ENCODE measurements at places on chromosomes 5 and 9.
A peak's percentile ranks its signal among the peaks of the same experiment; 100 is the strongest.

DNA sequence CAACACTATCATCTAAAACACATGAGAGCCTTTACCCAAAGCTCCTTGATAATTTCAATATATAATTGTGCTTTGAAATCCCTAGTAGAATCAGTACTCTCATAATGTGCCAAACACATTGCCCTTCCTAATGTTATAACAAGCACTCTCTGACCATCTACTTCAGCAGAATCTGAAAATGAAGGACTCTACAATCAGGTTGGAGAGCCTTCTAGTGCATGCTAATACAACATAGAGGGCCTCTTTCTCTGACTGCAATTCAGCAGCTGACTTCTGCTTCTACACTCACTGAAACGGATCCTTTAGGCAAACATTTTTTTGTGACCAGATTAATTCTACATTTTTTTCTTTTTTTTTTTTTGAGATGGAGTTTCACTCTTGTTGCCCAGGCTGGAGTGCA is 155.6 kb downstream of the EPB41L4A start:
- no peak for DNase-seq

- DNase-seq: no peak
Measured at GRCh38 chr5:53246042-53246836, 136.7 kb upstream of the MOCS2 start.

GRCh38 chr9:489198-490197 is 274.8 kb downstream of the DOCK8 start:
- no peak for DNase-seq

- no peak for DNase-seq
Measured at GRCh38 chr5:11504065-11504885, 400.0 kb downstream of the CTNND2 start.

- peak; percentile 1 for DNase-seq
Measured at GRCh38 chr5:33441241-33442177, 744 bp downstream of the TARS1 start.

GRCh38 chr5:135551593-135552447 is 16.1 kb upstream of the NEUROG1 start:
- no peak for DNase-seq

DNA sequence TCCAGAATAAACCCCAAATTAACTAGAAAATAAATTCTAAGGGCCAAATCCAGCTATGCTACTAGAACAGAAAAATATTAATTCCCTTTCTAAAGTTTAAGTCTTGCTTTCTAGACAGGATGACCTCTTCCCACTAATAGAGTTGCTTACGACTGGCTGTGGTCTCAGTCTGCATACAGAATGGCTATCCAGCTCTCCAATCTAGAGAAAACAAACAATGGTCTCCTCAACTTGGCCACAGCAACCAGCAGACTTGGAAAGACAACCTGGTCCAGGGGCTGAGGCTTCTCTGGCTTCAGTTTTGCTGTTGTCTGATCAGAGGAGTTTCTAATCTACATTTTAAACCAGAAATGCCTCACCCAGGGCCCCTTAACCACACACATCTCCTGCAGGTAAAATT is 28.9 kb downstream of the RASEF start:
- DNase-seq: no peak

DNA sequence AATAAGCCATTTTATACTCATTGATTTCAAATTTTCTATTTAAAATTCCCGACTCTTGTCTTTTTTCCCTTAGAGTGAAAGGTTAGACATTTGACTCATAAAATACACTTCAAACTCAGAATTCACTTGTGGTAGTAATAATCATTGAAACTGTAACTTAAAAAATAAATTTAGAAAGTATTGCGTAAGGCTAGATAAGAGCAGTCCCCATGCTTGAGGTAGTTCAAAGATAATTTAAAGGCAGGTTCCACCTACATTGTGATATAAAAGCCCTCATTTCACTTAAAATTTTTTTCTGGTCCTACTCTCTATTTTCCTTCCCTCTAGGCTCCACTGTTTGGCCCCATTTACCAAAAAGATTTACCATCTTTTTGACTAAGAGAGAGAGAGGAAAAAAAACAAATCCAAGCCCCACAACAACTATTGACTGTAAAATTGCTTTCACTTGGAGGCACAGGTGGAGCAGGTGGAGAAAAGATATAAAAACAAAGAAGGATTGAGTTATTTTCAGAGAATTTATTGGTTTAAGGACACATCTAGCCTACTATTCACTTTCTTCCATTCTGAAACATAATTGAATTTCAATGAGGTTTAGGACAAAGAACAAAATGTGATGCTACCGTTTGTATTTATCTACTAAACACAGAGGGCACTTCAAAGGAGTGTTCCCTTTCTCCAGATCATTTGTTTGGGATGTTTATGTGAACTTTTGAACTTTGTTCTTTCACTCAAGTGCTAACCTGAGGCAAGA is 61.0 kb downstream of the FBXO4 start:
- no peak for DNase-seq

DNA sequence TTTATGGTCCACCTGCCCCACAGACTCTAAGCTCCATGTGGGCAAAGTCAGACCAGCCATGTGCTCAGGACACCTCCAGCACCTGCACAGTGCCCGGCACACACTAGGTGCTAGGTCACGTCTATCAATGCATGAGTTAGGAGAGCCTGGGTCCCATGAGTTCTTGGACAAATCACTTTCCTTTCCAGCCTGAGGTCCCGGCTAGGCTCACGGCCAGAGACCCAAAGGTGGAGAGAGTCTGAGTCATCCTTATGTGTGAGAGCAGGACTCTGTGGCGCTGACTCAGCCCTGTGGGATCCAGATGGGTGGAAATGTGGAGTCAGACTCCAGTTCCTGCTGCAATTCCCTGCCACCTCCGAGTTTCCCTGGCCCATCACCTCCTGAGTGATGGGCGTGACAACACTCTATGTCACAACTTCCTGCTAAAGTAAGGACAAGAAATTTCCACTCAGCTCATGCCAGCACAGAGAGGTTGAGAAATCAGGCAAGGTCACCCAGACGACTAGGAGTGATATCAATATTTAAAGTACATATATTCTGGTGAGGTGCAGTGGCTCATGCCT is 2.5 kb upstream of the ST6GALNAC4 start:
- no peak for DNase-seq

DNA sequence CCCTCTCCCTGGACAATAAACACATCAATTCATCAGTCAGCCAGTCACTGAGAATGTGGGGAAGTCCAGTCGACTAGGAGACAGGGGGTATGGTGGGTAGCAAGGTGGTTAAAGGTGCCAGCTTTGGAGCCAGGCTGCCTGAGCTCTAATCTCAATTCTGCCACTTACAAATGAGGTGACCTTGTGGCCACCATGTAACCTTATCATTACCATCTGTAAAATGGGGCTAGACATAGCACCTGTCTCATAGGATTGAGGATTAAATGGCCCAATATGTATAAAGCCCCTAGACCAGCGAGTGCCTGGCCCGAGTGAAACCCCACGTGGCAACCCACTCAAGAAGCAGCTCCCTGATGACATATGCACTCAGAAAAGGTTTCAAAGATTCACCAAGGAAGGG is 73.3 kb upstream of the TBC1D2 start:
- DNase-seq: no peak

GRCh38 chr5:136145030-136145429 is 12.4 kb downstream of the SMAD5 start:
- no peak for DNase-seq

GRCh38 chr5:33227746-33228145 is 213.0 kb upstream of the TARS1 start:
- DNase-seq: no peak

- DNase-seq: no peak
Measured at GRCh38 chr9:133514460-133515239, 10.1 kb downstream of the MYMK start.

DNA sequence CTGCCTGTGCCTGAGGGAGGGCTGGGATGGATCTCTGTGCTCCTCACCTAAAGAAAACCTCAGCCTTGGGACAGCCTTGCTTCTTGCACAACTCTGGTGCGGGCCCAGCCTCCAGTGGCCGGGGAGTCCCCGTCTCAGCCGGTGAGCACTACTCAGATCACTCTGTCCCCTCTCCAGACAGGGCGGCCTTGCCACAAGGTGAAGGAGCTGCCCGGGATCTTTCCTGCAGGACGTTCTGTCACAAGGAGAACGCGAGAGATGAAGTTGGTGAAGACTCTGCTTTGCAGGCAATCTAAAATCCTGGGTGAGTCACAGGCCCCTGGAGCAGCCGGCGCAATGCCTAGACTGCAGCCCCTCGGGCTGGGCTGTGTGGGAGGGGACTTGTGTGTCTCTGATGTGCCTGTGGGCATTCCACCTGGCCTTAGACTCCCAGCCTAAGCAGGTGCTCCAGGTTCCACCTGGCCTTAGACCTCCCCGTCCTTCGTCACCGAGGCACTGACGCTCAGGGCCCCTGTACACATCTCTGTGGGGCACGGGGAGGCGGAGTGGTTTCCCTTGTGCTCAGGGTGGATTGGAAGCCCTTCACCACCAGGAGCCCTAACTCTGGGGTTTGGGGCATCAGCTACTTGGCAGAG is 15.2 kb upstream of the IRX4 start:
- no peak for DNase-seq

- DNase-seq: no peak
Measured at GRCh38 chr9:19999491-20000057, 210.7 kb upstream of the SLC24A2 start.

- DNase-seq: no peak
Measured at GRCh38 chr5:144832416-144832815, 661.7 kb downstream of the KCTD16 start.

DNA sequence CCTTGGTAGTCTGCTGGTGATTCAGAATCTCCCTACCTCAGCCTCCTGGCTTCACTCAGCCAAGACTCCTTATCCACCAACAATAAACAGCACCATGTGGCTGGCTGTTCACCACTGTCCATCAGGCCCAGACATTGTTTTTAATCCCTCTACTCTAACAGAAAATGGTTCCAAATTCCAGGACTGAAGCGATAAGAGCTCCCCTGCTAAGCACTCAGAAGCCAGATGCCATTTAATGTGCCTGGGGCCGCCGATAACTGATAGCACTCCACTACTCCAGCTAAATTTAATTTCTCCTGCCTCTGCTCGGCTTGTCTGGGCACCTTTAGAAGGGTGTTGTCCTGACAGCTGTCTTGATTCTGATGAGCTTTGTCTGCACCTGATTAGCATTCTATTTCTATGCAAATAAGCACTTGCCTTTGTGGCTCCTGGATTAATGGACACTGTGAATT is 47.1 kb downstream of the ZNF622 start:
- no peak for DNase-seq

- DNase-seq: no peak
Measured at GRCh38 chr5:158676642-158677469, 422.9 kb downstream of the EBF1 start.

DNA sequence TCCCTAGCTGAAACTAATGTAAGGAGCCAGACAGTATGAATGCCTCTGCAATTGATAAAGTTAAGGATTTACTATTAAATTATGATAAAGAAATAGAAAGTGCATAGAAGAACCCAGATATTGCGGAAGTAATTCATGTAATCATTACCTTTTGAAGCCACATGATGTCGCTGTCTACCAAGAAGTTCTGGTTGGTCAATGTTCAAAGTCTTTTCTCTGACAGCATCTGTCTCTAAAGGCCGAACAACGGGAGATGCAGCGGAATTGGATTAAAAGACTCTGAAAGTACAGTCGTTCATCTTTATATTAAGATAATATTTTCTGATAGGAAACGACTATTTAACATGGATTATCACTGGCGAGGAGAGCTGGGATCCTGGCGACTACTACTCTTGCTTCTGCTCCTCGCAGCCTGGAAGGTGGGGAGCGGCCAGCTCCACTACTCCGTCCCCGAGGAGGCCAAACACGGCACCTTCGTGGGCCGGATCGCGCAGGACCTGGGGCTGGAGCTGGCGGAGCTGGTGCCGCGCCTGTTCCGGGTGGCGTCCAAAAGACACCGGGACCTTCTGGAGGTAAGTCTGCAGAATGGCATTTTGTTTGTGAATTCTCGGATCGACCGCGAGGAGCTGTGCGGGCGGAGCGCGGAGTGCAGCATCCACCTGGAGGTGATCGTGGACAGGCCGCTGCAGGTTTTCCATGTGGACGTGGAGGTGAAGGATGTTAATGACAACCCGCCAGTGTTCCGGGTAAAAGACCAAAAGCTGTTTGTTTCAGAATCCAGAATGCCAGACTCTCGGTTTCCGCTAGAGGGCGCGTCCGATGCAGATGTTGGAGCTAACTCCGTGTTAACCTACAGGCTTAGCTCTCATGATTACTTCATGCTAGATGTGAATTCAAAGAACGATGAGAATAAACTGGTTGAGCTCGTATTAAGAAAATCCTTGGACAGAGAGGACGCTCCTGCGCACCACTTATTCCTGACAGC is at the start of gene PCDHA8:
TSS of gene PCDHA8 (plus strand) at position 210 of the 985 bp plus-strand sequence. CDS start at position 345, 135 bp downstream.
- DNase-seq: no peak

DNA sequence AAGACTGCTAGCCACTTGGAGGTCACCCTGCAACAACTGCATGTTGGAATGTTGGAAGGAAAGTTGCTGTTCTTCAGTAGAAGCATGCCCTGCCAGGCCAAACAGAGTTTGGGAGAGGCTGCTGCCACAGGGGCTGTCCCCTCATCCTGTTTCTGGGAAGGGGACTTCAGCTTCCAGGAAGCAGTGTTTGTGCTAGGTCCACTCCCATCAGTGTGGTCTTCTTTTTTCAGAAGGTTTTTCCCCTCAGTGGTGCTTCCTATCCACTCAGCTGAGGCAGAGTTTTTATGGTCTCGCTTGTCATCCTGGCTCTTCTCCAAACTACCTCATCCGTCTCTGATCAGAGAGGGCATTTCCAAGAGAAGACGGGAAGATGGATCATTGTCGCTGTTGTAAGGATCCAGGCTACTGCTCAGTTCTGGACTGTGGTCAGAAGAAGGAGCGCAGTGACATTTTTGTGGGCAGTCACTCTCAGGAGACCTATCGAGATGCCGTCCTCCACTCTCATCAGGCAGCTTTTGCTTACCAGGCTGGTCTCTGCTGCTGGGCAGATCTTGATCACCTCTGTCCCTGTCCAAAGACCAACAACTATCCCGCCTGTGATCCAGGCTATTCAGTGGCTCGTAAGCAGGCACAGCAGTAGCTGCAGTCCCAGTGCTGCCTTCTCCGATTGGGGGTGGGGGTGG is 97.8 kb upstream of the C5orf63 start:
- DNase-seq: no peak

DNA sequence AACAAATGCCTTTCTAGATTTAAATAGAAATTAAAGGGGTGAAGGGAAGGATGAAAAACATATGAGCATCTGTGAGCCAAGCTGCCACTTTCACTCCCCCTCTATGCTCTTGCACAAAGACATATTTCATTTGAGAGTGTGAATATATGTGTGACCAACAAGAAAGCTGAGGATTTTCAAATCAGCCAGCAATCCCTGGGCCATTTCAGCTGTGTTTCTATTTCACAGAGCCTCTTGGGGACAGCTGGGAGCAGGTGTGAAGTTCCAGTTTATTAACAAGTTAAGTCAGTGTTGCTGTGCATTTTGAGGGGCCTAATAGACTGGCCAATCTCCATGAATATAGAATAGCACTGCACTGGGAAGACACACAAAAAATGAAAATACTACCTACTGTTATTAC is 248.7 kb upstream of the RGMB start:
- DNase-seq: no peak

GRCh38 chr9:133998915-133999595 is 6.9 kb upstream of the VAV2 start:
- no peak for DNase-seq

Measured in activated naive CD4-positive, alpha-beta T cell (primary cell).